SJSA1 (cell line): ENCODE measurements at places on chromosomes 3 and 15. TPM values are rescaled to one million over a fixed set of nuclear protein-coding genes. Genes with fewer than 3 reads are reported as not detected.
A peak's percentile ranks its signal among the peaks of the same experiment; 100 is the strongest.

DNA sequence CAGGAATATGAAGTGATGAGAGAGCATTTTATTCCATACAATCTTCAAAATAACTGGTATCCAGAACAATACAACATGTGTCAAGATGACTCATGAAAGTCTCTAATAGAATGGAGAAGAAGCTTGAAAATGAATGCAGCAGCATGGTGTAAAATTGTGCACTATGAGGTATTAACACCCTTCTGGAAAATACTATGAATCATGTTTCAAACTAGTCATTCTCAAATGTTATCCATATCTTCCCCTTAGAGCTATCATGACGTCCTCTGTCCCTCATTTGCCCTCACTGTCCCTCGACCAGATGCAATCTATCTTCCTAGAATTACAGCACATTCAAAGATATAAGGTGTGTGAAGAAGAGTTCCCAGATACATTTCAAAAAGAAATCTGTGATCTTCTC is 198.2 kb downstream of the NECTIN3 start:
- DNase-seq: no peak

- no peak for DNase-seq
Measured at GRCh38 chr15:47477341-47477740, 240.0 kb upstream of the SEMA6D start.

DNA sequence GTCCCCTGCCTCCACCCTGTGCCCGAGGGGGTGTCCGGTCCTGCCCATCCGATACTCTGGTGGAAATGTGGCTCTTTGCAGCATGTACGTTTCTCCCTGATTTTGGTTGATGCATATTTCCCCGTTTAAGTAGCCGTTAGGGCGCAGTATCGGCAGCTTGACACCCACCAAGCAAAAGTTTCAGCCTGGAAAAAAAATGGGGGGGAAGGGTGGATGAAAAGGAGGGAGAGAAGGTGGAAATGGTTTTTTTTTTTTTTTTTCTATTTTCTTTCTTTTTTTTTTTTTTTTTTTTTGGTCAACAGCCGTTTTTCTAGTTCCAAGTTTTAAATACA is 1.3 kb downstream of the RAP2B start:
- peak; percentile 52 for DNase-seq

GRCh38 chr15:43913026-43913780 is 86.4 kb downstream of the WDR76 start:
- peak; percentile 94 for DNase-seq

DNA sequence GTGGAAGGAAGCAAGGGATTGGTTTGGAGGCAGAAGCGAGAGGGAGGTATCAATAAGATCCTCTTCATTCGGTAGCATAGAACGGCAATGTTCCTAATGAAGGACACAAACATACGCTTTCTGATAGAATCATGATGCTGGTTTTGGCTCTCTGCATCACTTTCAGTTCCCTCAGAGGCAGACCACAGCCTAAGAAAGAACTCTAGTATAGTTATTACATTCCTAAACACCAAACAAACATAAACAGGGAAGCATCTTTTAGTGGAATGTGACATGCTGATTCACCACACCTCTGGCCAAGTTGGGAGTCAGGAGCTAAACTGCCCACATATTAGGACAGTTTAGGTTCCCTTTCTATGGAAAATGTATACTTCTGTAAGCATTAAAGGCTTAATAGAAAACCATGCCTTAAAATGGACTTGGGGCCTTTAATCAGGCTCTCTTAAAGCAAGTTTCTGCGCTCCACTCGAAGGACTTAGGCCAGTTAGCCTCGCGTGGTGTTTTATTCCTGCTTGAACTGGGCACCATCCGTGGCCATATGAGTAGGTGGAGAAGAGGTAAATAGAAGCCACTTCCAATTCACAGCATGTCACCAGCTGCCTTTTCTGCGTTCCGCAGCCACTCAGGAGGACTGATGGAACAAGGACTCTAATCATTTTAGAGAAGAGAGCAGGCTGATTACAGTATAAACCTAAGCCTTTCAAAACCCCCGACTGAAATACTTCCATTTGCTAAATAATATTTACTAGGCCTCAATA is 53.7 kb downstream of the CD47 start:
- peak; percentile 63 for DNase-seq

DNA sequence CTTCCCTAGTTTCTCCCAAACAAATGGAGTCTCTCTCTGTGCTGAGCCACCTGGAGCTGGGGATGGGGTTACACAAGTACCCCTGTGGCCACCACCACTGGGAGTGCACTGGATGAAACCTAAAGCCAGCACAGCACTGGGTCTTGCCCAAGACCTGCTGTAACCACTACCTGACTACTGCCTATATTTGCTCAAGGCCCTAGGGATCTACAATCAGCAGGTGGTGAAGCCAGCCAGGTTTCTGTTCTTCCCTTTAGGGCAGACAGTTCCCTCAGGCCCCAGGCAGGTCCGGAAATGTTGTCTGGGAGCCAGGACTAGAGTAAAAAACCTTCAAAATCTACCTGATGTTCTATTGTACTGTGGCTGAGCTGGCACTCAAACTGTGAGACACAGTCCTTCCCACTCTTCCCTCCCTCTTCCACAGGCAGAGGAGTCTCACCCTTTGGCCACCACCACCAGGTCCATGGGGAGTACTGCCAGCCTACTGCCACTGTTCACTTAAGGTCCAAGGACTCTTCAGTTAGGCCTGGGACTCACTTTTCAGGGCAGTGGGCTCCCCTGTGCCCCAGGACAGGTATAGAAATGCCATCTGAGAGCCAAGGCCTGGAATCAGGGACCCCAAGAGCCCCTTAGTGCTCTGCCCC is 23.8 kb downstream of the C3orf20 start:
- DNase-seq: no peak

- no peak for DNase-seq
Measured at GRCh38 chr15:71226536-71227455, 111.5 kb downstream of the THSD4 start.

- DNase-seq: no peak
Measured at GRCh38 chr3:155420881-155421486, 127.5 kb upstream of the STRIT1 start.

- DNase-seq: no peak
Measured at GRCh38 chr15:38029736-38030135, 95.3 kb downstream of the TMCO5A start.

ITIH1 gene
- not detected in 2 replicates for total RNA-seq

COL7A1 gene
- total RNA-seq: 86.6 and 136 TPM in 2 replicates

KCNMB3 gene
- 0.13 and 2.7 TPM in 2 replicates for total RNA-seq

GRM7 gene
- not detected in 2 replicates for total RNA-seq

SLC12A1 gene
- not detected in 2 replicates for total RNA-seq

SRGAP3 gene
- 0.24 and 0.78 TPM in 2 replicates for total RNA-seq
